Bronchus fibroblast of lung (primary cell): ENCODE measurements at places on chromosomes 7 and 10. TPM values are rescaled to one million over a fixed set of nuclear protein-coding genes. Genes with fewer than 3 reads are reported as not detected.

Gene PTPRZ1
- under 0.01 TPM in 1 of 2 replicates, not detected in the other for total RNA-seq

Gene SFTPA1
- total RNA-seq, result not detected in 2 replicates

Gene UNCX
- not detected in 2 replicates for total RNA-seq

Gene CREM
- total RNA-seq, result 36.0 and 40.9 TPM in 2 replicates

Gene MYL10
- total RNA-seq, result not detected in 2 replicates

Gene PRLHR
- not detected in 2 replicates for total RNA-seq

Gene SPDYE9
- not detected in 2 replicates for total RNA-seq

Gene NAT16
- under 0.01 and 0.15 TPM in 2 replicates for total RNA-seq

Gene LMOD2
- not detected in 2 replicates for total RNA-seq

Gene VCL
- 106 and 117 TPM in 2 replicates for total RNA-seq

Gene GOLGA7B
- under 0.01 TPM in 1 of 2 replicates, not detected in the other for total RNA-seq

Gene SLC18A2
- not detected in 2 replicates for total RNA-seq

Gene MBL2
- total RNA-seq, result not detected in 2 replicates

Gene TAS2R5
- total RNA-seq, result not detected in 2 replicates

Gene HABP2
- not detected in 2 replicates for total RNA-seq

Gene GPC2
- 1.8 and 4.9 TPM in 2 replicates for total RNA-seq
